Activated CD4-positive, CD25-positive, alpha-beta regulatory T cell (primary cell): ENCODE measurements at places on chromosomes 1 and 21.

DNA sequence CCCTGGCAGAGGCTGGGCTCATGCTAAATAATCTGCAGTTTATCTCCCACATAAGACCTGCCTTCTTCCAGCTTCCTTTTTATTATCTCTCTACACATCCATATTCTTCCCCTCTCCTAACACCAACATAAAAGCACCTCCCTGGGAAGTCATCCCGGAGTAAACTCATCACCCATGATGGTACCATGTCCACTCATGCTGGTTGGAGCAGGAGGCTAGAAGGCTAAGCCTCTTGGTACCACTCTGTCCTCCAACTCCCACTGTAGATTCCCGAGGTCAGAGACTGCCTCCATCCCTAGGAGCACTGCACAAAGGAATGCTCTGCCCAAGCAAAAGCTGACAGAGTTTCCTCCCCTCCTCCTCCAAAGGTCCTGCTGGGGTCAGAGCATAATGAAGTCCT is 4.2 kb downstream of the DENND2D start:
- no peak for DNase-seq

GRCh38 chr1:146010126-146010738 is 11.3 kb downstream of the HJV start:
- DNase-seq, result no peak

- DNase-seq, result no peak
These were observed 188.6 kb downstream of the FCRL5 start for GRCh38 chr1:157363660-157364140.

DNA sequence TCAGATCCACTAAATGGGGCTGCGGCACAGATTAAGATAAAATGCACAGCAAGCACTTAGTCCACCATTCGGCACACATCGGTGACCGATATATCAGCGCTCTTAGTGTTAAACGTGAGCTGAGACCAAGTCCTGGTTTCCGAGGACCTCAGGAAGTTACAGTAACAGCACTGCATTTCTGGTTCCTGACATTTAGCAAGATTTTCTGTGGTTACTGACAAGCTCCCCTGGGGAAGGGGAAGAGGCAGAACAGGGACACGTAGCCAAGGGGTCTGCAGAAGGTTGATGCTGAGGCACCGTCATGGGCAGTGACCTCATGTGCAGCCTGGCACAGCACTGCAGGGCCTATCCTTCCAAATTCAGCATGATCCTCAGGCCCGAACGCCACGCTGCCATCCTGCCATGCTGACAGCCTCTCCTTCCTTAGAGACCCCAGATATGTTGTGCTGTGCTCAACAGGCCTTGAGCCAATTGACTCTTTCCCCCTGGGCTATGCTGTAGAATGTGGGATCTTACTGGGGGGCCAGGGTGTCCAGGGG is 13.4 kb upstream of the PEF1 start:
- DNase-seq, result no peak

DNA sequence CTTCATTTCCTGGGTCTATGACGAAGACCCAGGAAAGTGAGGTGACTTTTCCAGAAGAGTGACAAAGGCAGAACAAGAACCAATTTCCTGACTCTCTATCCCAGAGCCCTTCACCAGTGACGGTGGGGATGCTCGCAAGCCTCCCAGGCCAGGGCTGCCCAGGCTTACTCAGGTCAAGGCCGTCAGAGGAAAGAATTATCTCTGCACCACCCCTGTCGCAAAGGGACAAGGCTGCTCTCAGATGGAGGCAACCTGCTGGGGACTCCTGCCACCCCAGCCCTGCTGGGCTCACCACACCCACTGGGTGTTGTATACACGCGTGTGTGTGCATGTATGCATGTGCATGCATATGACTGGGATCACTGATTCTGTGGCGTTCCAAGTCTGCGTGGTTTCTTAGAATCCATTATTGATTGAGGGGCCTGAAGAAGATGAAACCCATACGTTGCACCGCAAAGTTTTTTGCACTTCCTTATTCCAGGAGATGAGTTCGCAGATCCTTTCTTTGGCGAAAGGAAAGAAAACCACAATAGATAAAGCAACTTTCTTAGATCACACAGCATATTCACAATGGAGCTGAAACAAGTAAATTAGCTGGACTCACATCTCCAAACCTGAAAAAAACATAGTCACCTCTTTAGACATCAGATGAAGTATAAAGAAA is 255.8 kb downstream of the RHOU start:
- DNase-seq, result no peak

- DNase-seq, result no peak
These were observed 884.8 kb upstream of the B3GALT2 start for GRCh38 chr1:194071205-194071604.

- no peak for DNase-seq
These were observed 145.1 kb downstream of the TM2D1 start for GRCh38 chr1:61579802-61580201.

DNA sequence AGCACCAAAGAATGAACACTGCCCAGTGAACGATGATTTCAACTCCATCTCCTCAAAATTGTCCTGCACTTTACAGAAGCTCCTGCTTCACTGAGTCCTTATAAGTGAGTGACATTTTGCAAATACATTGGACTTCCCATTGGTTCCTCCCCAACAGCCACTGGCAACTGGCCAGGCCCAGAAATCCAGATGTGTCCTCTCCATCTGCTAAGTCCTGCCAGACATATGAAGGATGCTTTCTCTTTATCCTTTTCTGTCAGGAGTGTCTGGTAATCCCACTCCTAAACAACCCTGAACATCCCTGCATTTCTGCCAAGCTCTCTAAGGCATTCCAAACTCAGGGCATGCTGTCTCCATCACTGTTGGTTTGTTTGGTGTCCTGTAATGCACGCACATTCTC is 271.8 kb downstream of the RRAGC start:
- DNase-seq, result no peak

GRCh38 chr1:204928671-204929486 is 58.2 kb downstream of the NFASC start:
- no peak for DNase-seq

DNA sequence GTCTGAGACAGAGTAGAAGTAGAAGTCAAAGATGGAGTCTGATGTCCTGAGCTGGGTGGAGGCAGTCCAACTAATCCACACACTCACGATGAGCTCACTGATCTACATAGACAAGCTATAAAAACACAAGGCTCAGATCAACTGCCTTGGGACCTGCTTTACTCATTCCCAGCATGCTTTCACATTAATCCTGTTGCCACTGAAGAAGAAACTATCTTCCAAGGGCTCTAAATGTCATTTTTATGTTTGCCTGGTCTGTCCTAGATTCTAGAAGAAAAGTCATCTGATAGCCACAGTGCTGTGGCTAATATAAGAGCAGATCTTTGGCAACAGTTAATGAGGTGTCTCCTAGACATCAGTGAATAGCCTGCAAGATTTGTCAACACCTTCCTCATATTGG is 522.7 kb downstream of the NUF2 start:
- no peak for DNase-seq
